ENCODE measurements at places on chromosomes 3 and 15.
A peak's percentile ranks its signal among the peaks of the same experiment; 100 is the strongest.

GRCh38 chr3:109224333-109224732 is 87.8 kb downstream of the C3orf85 start:
- no peak for DNase-seq

GRCh38 chr3:172516318-172517214 is 6.7 kb downstream of the TNFSF10 start:
- DNase-seq: no peak

DNA sequence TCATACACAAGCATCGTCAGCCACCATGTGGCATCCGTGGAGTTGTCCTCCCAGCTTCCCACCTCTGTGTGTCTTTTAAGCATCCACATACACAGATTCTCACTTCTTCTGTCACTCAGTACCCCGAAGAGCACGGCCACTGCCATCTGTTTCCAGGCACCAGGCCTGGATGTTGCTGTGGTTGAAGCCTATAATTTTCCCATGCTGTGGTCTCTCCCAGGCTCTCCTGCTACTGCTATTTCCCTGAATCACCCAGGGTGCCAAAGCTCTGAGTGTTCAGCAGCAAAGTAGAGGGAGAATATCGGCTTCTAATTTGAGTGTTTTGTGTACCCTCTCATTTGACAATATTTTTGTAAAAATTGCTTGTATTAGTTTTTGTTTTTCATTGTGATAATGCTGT is 265.7 kb downstream of the DIPK2A start:
- no peak for DNase-seq

DNA sequence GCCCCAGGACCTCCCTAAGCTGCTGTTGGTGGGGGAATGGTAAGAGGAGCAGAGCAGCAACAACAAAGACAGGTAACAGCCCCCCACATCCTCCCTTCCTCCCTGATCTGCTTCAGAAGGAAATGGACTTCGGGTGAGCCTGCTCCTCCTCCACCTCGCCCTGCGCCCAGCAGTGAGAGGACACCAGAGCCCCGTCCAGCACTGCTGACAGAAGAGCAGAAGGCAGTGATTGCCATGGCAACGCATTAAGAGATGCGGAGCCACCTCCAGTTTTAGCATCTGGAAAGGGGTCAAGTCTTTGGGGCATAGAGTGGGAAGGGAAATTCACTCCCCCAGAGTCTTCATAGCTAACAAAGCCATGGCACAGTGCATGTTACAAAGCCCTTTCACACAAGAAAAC is 77.6 kb upstream of the HRH1 start:
- DNase-seq: no peak

DNA sequence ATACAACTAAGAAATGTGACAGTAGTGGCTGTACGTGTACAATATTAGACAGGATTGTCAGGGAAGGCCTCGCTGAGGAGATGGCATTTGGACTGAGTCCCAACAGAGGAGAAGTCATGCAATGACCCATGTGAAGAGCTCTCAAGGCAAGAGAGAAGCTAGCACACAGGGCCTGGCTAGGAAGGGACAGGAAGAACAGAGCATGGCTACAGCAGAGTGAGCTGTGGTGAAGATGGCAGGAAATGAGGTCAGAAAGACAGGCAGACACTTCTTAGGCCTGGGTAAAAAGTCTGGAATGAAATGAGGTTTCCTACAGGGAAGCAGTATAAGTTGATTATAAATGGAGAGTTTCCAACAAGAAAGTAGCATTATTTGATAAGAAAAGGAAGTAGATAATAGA is 33.2 kb upstream of the LEKR1 start:
- no peak for DNase-seq

DNA sequence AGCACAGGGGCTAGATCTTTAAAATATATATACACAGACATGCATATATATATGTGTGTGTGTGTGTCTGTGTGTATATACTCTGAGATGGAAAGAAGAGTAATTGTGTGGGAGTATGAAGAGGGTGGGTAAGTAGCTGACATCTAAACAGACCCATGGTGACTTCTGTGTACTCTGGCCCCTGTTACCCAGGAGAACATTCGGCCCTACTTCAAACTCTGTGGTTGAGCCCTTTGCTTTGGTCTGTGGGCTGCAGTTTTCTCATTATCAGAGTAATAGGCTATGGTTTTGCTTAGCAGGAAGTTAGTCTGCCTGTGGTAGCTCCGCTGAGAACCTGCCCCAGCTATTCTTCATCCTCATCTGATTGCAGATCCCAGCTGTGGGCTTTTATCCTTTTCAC is 141.4 kb downstream of the RBPMS2 start:
- DNase-seq: no peak

GRCh38 chr3:83039422-83039821 is 1278.0 kb upstream of the GBE1 start:
- DNase-seq: no peak

DNA sequence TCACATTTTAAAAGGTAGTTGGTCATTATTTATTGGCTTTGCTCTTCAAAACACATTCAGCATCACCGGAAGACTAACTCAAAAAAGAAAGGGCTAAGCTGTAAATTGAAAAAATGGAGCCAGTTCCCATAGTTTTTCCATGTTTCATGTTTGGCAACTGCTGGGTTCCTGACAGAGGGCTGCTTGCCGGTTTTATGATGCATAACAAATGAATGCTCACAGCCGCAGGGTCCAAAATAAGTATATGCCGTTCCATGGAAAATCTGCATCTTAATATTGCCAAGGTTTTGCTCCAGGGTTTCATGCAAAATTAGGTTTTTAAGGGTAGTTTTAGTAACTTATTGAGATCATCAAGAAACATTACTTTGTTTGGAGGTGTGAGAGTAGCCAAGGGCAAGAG is 15.8 kb downstream of the SLC12A1 start:
- DNase-seq: no peak

DNA sequence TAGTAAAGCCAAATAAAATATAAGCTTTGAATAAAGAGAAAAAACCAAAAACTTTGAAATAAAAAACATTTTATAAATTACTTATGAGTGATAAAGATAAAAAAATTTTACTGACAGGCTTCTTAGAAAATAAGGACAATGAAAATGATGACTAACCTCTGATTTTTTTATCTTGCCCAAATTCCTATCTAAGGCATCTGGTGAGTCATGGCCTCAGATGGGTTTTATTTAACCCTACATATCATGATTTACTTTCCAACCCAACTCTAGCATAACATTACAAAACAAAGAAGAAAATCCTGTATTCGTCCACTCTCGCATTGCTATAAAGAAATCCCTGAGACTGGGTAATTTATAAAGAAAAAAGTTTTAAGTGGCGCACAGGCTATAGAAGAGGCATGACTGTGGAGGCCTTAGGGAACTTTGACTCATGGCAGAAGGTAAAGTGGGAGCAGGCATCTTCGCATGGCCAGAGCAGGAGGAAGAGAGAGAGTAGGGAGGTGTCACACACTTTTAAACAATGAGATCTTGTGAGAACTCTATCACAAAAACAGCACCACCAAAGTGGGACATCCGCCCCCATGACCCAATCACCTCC is 152.1 kb downstream of the NEK10 start:
- no peak for DNase-seq

- DNase-seq: no peak
Measured at GRCh38 chr3:150911771-150912170, 6.5 kb upstream of the MINDY4B start.

- no peak for DNase-seq
Measured at GRCh38 chr3:188649521-188649920, 495.6 kb downstream of the LPP start.

DNA sequence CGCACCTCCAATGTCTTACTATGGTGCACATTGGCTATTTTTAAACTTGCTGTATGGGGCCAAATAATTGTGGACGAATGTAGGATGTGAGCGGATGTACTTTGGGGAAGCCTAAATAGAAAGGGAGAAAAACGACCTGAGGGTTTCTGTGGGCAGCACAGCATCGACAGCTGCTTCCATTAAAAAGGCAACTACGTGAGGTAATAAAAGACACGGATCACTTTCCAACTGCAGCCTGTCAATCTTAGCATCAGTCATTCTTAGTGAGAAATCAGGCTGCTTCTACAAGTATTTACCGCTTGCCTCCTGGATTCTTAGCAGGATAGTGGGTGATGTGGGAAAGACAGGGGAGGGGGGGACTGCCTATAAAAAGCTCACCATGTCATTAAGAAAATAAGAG is 186.7 kb upstream of the SLC2A2 start:
- no peak for DNase-seq

DNA sequence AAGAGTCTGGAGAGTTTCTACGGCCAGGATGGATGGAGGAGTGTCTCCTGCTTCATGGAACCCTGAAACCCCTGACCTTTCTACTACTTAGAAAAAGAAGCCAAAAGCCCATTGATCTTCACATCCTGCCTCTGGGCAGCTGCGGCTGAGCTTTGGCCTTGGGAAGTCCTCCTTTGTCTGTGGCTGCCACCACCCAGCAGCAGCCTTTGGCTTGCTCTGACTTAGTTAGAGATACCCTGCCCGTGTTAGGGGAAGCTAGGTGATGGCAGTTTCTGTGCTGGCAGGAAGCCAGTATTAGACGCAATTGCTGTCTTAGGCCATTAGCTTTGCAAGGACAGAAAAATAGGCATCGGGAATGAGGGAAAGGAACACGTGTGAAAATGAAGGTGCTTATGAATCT is 18.8 kb downstream of the APH1B start:
- no peak for DNase-seq

GRCh38 chr3:37338500-37338899 is 164.1 kb upstream of the LRRFIP2 start:
- DNase-seq: no peak

- DNase-seq: no peak
Measured at GRCh38 chr15:98294126-98294525, 333.6 kb downstream of the ARRDC4 start.

DNA sequence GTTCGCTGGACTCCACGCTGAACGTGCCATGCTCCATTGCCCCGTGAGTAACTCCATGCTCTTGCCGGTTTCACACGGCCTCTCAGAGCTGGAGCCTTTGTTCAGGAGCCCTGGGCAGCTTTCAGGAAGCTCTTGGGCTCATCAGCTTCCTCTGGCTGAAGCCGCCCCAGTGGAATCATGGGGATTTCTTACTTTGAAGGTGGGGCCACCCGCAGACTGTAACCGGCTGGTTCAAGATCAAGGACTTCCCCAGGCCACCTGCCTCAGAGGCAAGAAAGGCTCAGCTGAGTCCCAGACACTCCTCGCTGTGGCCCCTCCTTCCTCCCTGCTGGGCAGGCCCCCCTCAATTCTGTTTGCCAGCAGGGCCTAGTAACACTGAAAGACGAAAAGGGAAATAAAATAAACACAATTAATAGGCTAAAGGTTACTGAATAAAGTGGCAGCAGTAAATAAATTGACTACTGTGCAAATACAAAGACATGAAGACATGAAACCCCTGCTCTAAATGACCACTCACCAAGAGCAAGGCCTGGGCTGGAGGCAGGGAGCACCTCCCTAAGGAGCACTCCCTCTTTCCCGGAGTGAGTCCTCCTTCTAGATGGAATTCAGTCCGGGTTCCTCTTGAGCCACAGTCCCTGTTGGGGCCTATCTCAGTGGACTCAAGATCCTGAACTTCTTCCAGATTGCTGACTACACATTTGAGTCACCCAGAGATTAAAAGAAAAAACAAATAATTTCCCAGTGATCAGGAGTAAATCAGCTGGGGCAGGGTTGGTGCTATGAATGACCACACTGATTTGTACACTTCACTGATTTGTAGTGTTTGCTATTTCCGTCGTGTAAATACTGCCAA is 51.0 kb downstream of the ZDHHC19 start:
- DNase-seq: no peak

GRCh38 chr3:48465531-48466378 is 19.2 kb downstream of the ATRIP start:
- peak; percentile 99 for DNase-seq

GRCh38 chr3:86771741-86772512 is 219.0 kb downstream of the VGLL3 start:
- no peak for DNase-seq

DNA sequence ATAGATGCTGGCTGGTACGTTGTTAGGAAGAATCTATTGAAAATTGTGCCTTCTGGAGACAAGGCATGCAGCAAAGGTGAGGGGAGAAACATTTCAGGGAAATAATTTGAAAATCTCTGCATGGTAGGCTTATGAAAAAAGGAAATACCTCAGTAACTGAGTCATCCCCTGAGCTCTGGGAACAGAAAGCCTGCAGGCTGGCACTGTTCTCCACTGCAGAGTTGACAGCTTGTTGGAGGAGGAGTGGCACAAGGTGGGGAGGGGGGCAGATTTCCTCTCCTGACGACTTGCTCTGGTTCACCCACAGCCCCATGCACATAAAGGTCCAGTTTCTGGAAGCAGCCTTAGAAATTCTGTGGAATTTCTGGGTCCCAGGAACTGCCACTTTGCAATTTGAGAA is 179.4 kb downstream of the ABHD5 start:
- no peak for DNase-seq

GRCh38 chr3:52896613-52897012 is 735 bp downstream of the STIMATE start:
- DNase-seq: no peak

DNA sequence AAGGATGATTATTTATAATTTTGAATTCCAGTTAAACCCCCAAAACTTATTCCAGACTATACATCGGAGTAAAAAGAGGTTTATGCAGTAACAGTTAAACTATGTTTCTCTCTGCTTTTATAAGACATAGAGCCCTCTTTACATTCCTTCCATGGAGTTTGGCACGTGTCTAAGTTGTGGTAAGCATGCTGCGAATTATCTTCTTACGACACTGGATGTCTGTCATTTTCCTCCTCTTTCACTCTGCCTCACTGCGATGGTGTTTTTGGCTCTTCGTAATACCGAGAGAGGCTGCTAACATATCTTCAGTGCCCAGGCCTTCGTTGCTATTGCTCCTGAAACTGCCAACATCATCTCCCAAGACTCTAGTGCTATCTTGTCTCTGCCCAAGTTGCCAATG is 83.9 kb upstream of the TGFBR2 start:
- DNase-seq: no peak

DNA sequence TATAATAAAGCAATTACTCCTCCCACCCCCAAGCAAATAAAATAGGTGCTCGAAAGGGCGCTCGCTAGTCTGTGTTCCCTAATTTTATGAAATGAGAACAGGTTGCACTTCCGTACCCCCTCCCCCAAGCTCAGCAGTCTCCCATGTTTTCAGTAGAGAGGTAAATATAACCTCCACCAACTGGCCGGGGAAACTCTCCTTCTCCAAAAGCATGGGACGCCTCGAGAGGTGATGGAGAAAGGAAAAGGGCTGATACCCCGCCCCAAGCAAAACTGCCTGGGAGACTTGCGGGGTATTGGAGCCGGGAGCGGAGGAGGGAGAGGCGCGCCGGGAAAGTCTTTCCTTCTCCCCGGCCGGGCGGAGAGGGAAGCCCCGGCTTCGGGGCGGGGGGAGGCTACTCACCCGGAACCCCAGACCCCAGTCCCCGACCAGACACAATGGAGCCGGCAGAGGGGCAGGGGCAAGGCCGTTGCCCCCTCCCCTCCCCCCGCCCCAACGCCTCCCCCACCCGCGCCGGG is 605 bp downstream of the DCUN1D1 start:
- DNase-seq: no peak

GRCh38 chr3:106329521-106329920 is 460.7 kb upstream of the CBLB start:
- DNase-seq: no peak

Measured in anterior cingulate cortex (tissue), 58 donors.